ENCODE measurements at places on chromosomes 7 and 10.

GRCh38 chr7:114652041-114652440 is 237.4 kb downstream of the FOXP2 start:
- DNase-seq = no peak

GRCh38 chr10:78203915-78204818 is 170.5 kb downstream of the RPS24 start:
- DNase-seq = no peak

DNA sequence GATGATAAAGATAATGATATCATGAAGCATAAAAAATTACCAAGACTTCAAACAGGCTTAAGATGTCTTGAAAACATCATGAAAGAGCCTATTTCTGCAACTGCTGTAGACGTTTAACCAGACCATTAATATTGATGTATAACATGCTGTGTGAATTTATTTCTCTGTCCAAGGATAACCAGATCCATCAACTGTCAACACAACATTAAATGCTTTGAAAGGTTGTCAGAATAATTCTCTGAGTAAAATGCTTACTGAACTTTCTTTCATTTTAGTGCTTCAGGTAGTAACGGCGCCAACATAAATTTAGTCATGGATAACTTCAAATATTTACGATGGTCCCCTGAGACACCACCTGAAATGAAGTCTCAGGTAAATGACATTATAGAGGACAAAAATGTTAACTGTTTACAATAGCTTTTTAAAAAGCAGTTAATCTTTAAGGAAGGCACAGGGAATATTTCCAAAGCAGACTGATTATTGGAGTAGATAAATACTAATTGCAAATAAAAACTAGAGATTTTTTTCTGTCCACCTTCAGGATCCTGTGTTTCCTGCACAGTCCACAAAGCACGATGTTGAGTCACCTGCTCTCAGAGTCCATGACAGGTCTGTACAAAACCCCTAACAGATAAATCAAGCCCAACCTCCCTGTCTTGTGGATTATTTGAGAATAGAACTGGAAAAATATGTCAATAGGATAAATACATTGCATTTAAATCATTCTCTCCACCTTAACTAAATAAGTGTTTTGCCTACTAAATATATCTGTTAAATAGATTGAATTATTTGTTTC is 1213.2 kb downstream of the XPNPEP1 start:
- DNase-seq = no peak

DNA sequence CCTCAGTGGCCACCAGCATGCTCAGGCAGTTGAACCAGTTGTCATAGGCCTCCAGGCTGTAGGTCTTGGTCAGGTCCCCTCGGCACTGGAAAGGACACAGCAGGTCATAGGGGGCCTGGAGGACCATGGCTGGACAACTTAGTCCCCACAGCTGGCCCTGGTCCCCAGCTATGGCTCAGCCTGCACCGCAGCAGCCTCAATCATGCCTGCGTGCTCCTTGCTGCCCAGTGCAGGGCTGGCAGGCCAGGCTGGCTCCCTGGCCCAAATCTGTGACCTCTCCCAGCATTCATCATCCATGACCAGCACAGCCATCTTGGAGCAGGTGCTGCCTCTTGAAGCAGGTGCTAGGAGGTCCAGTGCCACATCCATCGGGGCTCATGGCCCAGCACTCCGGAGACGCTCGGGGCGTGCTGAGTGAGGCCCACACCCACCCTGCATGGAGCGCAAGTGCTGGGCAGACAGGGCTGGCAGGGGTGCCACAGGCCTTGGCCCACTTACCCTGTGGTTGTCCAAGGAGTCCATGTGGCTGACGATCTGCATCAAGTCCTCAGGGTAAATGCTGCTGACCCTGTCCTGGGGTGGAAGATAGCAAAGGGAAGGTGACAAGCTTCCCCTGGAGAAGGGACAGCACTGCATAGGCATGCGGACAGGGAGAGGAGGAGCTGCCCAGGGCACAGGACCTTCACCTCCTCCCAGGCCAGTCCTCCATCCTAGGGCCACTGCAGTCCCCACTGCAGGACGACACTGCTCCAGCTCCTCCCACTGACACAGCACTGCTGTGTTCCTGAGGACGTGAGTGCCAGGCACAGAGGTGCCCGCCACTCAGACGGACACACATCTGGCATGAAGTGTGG is 61.7 kb downstream of the CSGALNACT2 start:
- no peak for DNase-seq

DNA sequence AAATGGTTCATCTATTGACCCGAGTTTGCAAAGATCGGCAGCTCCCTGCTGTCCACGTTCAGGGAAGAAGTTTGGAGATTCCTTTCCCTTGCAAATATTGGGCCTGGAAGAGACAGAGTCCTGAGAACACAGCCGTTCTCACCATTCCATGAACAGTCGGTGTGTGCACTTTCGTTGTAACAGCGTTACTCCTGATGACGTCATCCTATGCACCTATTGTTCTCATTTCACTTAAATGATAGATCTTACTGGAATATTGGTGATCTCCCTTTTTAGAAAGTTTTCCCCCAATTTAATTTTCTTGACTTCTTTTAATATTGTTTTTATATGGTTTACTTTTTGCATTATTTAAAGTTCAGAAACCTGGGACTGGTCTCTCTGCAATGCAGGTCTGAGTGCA is 320.7 kb upstream of the PFKP start:
- no peak for DNase-seq

GRCh38 chr10:116211682-116212081 is 61.3 kb downstream of the GFRA1 start:
- no peak for DNase-seq

DNA sequence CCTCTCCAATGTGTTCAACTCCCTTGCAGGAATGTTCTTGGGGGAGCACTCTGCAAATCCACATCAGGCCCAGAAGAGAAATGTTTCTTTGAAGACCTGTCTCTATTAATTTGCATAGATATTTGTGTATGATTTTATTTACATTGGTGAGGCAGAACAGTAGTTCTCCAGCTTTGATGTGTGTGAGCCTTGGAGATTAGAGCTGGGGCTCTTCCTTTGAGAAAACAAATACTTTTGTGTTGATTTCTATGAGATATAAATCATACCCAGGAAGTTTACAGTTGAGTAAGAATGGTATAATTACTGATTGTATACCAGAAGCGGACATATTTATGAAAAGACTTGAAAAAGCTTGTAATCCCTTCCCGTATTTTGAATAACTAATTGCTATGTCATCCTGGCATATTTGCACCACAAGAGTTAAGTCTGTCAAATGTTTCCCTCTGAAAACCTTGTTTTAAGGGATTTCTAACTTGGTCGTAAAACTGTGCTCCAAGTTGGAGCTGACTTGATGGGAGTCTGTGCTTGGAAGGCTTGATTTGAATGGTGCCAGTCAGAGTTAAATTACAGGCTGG is 468.5 kb downstream of the LRMDA start:
- DNase-seq = no peak

- no peak for DNase-seq
Measured at GRCh38 chr10:663466-663751, 26.1 kb downstream of the DIP2C start.

DNA sequence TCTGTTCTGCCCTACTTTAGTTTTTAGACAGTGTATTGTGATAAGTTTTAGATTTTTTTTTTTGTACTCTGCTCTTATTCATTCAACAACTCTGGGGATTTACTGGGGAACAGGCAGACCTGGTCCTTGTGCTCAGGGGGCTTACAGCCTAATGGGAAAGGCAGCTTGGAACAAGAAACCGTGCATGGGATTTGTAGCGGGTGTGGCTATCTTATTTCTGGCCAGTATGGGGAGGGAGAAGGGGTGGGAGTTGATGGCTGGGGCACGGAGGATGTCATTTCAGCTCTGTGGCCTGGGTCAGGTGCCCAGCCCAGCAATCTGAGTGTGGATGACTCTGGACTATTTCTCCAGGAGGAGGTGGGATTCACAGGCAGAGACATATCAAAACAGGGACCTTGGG is 47.0 kb downstream of the GRK5 start:
- DNase-seq = no peak

DNA sequence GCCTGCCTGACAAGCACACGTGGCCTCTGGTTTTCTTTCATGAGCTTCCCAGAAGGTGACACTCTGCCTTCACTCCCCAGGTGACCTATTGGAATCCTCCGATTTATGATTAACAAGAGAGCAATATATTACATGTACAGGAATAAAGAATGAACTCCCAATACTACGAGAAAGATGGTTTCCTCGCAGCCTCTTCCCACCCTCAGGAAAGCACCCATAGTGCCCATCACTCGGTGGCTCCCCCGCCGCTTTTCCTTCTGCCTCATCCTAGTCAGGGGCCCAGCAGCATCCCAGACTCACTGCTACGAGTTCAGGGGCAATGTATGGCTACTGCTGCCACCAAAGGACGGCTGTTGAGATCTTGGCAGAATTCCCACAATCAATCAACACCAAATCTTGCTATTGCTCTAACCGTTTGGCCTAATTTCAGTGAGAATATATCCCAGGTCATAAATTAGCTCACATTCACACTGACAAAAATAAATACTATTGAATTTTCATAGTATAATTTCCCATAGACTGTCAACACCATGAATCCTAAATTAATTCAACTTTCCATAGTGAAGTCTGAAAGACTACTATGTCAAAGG is 196.3 kb downstream of the TNS3 start:
- no peak for DNase-seq

DNA sequence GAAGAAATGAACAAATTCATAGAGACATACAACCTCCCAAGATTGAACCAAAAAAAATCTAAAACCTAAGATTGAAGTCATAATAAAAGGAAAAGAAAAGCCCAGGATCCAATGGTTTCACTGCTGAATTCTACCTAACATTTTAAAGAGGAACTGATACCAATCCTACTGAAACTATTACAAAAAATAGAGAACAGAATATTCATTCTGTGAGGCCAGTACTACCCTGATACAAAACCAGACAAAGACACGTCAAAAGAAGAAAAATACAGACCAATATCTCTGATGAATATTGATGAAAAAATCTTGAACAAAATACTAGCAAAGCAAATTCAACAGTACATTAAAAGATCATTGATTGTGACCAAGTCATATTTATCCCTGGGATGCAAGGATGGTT is 128.5 kb upstream of the STEAP1 start:
- DNase-seq = no peak

- DNase-seq = peak; percentile 50
Measured at GRCh38 chr10:131201741-131202515, 109.6 kb downstream of the TCERG1L start.

Data from Jurkat, Clone E6-1 (cell line).